ENCODE measurements at places on chromosomes 3 and 15.

GRCh38 chr3:107432013-107432515 lies 54.8 kb downstream of the CCDC54 start:
- DNase-seq: peak; percentile 3

DNA sequence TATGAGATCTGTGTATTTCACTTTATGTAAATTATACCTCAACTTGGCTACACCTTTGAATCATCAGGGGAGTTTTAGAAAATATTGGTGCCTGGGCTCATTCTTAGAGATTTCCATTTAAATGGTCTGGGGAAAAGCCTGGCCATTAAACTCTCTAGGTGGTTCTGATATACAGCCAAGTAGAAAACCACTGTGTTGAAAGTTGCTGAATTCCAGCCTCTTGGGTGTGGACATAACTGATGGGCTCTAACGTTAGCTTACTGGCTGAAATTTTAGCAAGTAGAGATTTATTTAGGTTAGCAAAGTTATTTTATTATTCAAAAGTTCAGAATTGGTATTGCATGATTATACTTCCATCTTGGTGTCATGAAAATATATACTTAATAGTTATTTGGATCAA lies 84.1 kb downstream of the ATG7 start:
- DNase-seq: no peak

GRCh38 chr3:71139496-71139895 lies 444.0 kb downstream of the FOXP1 start:
- no peak for DNase-seq

DNA sequence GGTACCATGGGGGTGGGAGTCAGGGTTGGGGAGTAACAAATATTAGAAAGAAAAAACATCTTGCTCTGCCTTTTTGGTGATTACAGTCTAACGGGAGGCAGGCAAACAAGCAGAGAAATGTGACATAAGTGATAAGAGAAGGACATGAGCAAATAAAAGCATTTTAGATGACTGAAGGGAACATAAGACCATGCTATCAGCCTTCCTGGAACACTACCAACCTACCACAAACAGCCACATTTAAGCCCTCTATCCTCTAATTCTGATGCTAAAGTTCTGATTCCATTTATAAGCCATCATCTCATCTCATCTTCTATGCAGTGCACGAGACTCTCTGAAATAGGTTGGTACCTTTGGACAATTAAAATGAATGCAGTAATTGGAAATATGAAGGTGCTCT lies 243.4 kb upstream of the P2RY1 start:
- no peak for DNase-seq

GRCh38 chr3:111902534-111902933 lies 43.5 kb downstream of the PHLDB2 start:
- no peak for DNase-seq

- DNase-seq: peak; percentile 16
Observed at GRCh38 chr3:155995525-155996370, 124.6 kb upstream of the KCNAB1 start.

- no peak for DNase-seq
Observed at GRCh38 chr3:118909763-118910162, 124.9 kb downstream of the IGSF11 start.

DNA sequence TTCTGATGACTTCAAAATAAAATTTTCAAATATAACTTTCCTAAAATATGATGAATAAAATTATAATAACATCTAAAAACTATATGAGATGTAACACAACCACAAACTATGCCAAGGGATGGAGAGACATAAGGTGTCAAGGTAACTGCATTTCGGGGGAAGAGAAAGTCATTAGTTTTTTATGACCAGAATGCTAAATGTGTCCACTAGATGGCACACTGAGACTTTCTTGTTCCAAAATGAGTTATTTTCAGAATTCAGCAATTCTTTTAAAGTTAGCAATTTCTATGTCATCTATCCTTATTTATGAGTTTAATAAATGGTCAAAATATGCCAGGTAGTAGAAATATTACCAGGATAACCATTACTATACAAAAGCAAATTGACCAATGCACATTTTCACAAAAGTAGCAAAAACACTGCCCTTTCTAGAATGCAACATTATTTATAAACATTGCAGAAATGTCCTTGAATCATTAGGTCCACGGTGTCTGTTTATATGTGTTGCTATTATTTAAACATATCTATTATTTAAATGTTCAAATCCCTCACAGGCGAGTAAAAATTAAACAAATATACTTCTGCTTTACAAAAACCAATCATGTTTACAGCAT lies 374.2 kb downstream of the PLCL2 start:
- peak; percentile 9 for DNase-seq

DNA sequence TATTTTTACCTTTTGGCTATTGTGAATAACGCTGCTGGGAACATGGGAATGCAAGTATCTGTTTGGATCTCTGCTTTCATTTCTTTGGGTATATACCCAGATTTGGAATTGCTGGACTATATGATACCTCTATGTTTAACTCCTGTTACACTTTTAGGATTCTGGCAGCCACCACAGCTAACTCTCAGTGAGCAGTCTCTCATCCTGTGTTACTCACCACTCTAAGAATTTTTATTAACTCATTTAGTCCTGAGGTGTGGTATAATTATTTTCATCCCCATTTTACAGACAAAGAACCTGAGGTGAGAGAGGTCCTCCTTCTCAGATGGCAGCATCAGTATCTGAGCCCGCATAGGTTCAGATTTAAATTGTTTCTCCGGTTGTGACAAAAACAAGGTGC lies 1.1 kb downstream of the SPATA12 start:
- DNase-seq: no peak

GRCh38 chr3:38722781-38723568 lies 73.5 kb upstream of the SCN5A start:
- no peak for DNase-seq

GRCh38 chr3:168973897-168974296 lies 689.6 kb downstream of the MECOM start:
- DNase-seq: no peak

GRCh38 chr15:92845126-92845508 lies 55.0 kb upstream of the CHD2 start:
- peak; percentile 18 for DNase-seq

DNA sequence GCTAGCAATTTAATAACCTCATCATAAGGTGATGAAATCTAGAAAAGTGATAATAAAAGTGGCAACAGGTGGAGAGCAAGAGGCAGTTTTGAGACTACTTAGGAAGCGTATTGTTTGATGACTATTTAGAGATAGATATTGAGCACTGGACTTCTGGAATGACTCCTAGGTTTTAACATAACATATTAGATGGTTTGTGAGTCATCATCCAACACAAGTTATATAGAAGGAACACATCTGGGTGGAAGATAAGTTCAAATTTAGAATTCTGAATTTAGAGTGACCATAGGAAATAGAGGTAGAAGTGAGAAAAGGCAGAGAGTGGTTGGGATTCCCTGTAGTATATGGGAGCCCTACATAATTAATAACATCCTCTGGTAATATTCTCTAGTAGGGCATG lies 282.8 kb upstream of the ALCAM start:
- no peak for DNase-seq

- no peak for DNase-seq
Observed at GRCh38 chr3:197149528-197149927, 119.9 kb upstream of the MELTF start.

GRCh38 chr3:149579838-149580542 lies 77.8 kb downstream of the WWTR1 start:
- DNase-seq: no peak

- DNase-seq: no peak
Observed at GRCh38 chr15:96321639-96322535, 8.6 kb upstream of the NR2F2 start.

- peak; percentile 24 for DNase-seq
Observed at GRCh38 chr3:45088543-45089358, 57.4 kb downstream of the CDCP1 start.

DNA sequence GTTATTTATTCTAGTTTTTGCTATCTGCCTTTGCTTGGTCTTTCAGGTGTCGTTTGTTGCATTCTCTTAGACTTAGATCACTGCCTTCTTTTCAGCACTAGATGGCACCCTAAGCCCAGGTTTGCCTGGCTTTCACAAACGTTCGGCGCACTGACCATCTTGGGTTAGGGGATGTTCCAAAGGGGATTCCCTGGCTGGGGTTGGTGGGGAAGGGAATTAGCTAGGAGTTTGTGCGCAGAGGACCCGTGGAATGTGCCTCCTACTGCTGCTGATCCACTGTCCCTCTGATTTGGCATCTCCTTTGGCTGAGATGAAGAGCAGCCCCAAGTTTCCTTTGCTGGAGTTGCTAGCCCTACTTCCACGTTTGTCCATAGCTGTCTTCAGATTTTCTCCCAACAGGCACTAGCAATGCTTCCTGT lies 33.9 kb downstream of the PFN2 start:
- DNase-seq: peak; percentile 39

DNA sequence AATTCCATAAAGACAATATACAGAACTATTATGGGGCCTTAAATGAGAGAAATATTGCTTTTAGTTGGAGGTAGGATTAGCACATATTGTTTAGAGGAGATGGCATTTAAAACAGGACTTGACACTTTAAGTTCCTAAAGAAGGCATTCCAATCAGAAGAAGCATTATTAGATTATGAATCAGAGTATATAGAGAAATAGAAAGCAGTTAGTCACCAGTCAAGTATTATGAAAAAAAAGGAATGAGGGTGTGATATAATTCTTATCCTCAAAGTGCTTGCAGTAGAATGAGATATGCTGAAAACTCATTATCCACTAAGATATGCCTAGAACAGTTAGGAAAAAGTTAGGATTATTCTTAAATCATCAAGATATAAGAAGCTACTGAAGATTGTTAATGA lies 456.2 kb downstream of the ZNF385D start:
- no peak for DNase-seq

- no peak for DNase-seq
Observed at GRCh38 chr3:177013681-177014280, 183.5 kb downstream of the TBL1XR1 start.

GRCh38 chr3:126288314-126288713 lies 68.9 kb downstream of the KLF15 start:
- DNase-seq: no peak

- DNase-seq: no peak
Observed at GRCh38 chr15:26382444-26383072, 390.3 kb downstream of the GABRB3 start.

DNA sequence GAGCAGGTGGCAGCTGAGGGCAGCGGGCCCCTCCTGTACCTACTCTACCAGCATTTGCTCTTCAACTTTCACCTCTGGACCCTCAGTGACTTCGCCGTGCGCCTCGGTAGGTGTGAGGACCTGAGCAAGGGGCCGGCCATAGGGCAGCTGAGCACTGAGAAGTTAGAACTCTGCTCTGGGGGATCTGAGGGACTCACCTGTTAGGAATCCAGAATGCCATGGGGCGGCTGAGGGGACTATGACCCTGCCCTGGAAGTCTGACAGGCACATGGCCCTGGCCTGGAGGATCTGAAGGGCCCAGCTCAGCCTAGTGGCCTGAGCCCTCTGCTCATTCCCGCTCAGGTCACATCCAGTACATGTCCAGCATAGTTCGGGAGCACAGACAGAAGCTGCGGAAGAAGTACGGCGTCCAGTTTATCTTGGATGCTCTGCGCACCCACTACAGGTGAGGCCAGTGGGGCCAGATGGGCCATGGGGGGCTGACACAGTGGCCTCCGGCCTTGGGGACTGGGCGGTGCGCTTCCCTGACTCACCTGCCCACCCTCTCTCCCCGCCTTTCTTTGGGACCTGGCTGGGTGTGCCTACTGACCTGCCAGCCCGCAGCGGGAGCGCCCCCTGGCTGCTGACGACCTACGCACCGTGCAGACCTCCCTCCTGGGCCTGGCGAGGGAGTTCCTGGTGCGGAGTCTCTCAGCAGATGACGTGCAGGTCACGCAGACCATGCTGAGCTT lies 18.8 kb downstream of the NBEAL2 start:
- no peak for DNase-seq

GRCh38 chr3:158465074-158465473 lies 105.9 kb upstream of the MLF1 start:
- DNase-seq: no peak

- DNase-seq: no peak
Observed at GRCh38 chr3:104614564-104614963, 752.1 kb upstream of the ALCAM start.

DNA sequence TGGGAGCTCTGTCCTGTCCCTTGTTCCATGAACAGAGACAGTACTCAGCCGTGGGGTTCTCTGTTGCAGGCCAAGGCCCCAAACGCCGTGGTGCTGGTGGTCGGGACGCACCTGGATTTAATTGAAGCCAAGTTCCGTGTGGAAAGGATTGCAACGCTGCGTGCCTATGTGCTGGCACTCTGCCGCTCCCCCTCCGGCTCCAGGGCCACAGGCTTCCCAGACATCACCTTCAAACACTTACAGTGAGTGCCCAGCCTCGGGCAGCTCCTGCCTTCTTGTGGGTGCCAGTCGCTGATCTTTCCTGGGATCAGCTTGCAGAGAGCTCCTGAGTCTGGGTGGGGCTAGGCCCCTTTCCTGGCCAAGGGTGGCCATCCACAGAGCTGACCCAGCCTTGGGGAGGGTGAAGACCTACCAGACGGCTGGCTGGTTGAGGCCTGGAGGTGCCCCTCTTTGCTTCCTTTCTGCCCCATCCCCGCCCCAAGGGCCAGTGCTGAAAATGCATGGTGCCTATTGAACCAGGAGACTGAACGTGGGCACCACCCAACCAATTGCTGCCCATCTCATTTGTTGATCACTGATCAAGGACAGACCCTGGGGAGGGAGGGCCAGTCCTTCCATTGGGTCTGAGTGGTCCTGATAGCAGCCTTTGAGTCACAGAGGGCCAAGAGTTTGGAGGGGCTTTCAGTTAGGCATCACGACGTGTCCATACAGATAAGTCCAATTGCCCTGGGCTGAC lies 106.9 kb downstream of the LRRK1 start:
- no peak for DNase-seq

- DNase-seq: no peak
Observed at GRCh38 chr3:58249358-58250092, 11.9 kb downstream of the ABHD6 start.

GRCh38 chr15:60219866-60220265 lies 177.9 kb downstream of the ANXA2 start:
- DNase-seq: no peak

DNA sequence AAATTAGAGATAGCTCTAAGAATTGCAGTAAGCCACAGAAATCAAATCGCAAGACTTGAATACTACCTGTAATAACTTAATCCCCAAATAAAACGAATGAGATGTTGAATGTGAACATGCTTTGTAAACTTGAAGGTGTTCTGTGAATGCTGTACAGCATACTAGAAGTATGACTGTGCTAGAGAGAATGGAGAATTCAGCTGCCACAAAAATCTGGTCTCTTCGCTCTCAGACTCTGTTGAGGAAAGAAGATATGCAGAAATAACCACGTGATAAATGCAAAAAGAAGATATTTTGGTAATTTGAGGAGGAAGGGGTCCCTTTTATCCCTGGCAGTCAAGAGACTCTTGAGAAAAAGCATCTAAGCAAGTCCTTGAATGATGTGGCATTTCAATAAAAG lies 37.3 kb downstream of the ZBTB38 start:
- DNase-seq: no peak

All from NCI-H2029 (cell line).